Esophagus muscularis mucosa (tissue), 4 donors: ENCODE measurements at places on chromosomes 12 and 14. TPM values are rescaled to one million over a fixed set of nuclear protein-coding genes. Genes with fewer than 3 reads are reported as not detected.

- no peaks in the 10 kb centered on the region for H3K36me3 ChIP-seq
- H3K27ac ChIP-seq, result peak overlapping the region; percentile 75
- no peak for DNase-seq
- H3K4me3 ChIP-seq, result no peak overlapping the region
- peaks cover 24% of the 10 kb centered on the region for H3K4me1 ChIP-seq
These were observed 18.9 kb downstream of the PPP1R13B start for GRCh38 chr14:103828315-103828967.

DNA sequence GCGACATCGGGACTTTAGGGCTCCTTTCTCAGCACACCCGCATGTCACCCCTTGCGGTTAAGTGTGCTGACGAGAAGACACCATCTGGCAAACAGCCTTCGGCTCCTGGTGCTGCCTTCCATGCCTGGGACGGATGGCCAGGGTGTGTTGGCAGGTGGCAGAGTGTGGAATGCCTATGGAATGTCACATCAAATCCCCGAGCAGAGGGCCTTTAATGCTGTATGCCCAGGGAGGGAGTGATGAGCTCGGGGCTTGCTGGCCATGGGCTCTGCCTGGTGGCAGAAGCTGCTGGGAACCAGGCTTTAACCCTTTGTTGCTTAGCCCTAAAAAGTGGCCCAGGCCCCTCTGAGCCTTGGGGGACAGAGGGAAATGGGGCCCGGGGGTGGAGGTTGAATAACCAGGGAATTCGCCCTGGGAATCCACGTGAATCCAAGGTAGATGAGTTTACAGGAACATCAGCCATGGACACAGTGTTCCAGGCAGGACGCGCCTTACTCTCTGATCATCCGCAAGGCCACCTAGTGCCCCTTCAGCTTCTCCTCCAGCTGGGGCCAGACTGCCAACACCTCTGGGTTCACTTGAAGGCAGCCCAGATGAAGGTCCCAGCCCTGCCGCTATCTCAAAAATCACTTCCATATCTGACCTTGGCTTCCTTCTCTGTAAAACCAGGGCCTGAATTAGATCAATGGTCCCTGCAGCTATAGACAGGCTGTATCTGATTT is 17.4 kb downstream of the FAM181A start:
- peaks cover 33% of the 10 kb centered on the region for H3K36me3 ChIP-seq
- peak overlapping the region; percentile 92 for H3K27ac ChIP-seq

DNA sequence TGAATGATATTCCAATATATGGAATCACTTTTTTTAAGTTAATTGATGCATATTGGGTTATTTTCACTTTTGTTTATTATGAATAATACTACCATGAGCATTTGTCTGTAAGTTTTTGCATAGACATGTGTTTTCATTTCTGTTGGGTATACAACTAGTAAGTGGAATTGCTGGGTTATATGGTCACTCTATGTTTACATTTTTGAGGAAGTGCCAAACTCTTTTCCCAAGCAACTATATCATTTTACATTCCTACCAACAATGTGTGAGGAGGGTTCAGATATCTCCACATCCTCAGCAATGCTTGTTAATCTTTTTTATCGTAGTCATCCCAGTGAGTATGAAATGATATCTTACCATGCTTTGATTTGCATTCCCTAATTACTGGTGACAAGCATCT is 64.0 kb downstream of the MON2 start:
- H3K27ac ChIP-seq, result no peak overlapping the region
- H3K36me3 ChIP-seq, result peaks cover 9% of the 10 kb centered on the region
- no peak overlapping the region for H3K4me3 ChIP-seq
- H3K27me3 ChIP-seq, result no peaks in the 10 kb centered on the region
- H3K4me1 ChIP-seq, result no peaks in the 10 kb centered on the region

- H3K27ac ChIP-seq, result no peak overlapping the region
- H3K4me3 ChIP-seq, result no peak overlapping the region
- H3K27me3 ChIP-seq, result peaks cover 99% of the 10 kb centered on the region
- no peaks in the 10 kb centered on the region for H3K36me3 ChIP-seq
These were observed 70.2 kb upstream of the FBRSL1 start for GRCh38 chr12:132419631-132420246.

- DNase-seq, result no peak
- H3K4me1 ChIP-seq, result no peaks in the 10 kb centered on the region
- H3K4me3 ChIP-seq, result no peak overlapping the region
- H3K36me3 ChIP-seq, result no peaks in the 10 kb centered on the region
These were observed 126.7 kb downstream of the PHETA1 start for GRCh38 chr12:111242184-111242583.

DNA sequence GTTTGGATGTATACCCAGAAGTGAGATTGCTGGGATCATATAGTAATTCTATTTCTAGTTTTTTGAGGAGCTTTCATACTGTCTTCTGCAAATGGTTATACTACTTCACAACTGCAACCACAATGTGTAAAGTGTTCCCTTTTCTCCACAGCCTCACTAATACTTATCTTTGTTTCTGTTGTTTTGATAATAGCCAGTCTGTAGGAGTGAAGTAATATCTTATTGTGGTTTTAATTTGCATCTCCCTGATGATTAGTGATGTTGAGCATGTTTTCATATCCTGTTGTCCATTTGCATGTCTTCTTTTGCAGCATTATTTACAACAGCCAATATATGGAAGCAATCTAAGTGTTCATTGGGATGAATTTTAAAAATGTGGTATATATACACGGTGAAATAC is 29.9 kb downstream of the GABARAPL1 start:
- H3K36me3 ChIP-seq, result peaks cover 26% of the 10 kb centered on the region
- H3K27ac ChIP-seq, result no peak overlapping the region
- H3K4me1 ChIP-seq, result no peaks in the 10 kb centered on the region
- H3K27me3 ChIP-seq, result no peaks in the 10 kb centered on the region
- DNase-seq, result no peak
- no peak overlapping the region for H3K4me3 ChIP-seq

- H3K36me3 ChIP-seq, result peaks cover 58% of the 10 kb centered on the region
- peak overlapping the region; percentile 90 for H3K27ac ChIP-seq
These were observed 4.2 kb downstream of the TAMALIN start for GRCh38 chr12:52010692-52011601.

DNA sequence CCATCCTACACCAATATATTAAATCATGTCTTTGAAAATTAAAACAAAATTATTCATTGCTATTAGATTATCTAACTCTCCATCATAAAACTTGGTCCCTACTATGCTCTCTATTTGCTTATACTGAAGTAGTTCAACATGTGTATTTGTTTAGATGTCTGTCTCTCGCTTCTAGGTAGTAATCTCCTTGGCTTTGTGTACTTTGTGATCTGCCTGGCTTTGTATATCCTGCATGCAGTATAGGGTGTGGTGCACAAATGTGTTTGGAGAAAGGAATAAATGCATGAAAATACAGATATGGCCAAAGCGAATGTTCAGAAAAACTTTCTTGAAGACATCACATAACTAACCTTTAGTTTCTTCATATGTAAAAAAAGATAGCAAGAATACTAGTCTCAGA is 246.6 kb upstream of the LRFN5 start:
- no peak for DNase-seq
- H3K4me3 ChIP-seq, result no peak overlapping the region
- H3K27ac ChIP-seq, result no peak overlapping the region
- no peaks in the 10 kb centered on the region for H3K4me1 ChIP-seq
- H3K27me3 ChIP-seq, result no peaks in the 10 kb centered on the region

DNA sequence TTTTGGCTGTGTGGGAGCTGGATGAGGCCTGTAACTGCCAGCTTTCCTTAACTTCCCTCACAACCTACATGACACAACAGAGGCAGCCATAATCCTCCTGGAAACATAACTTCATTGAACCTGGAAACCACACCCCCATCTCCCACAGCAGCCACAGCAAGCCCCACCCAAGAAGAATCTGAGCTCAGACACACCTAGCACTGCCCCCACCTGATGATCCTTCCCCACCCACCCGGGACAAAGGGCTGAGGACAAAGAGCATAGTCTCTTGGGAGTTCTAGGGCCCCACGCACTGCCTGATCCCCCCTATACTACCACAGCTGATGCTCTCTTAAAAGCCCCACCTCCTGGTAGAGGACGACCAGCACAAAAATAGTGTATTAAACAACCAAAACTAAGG is 29.6 kb upstream of the TSPAN8 start:
- no peak overlapping the region for H3K27ac ChIP-seq
- DNase-seq, result no peak
- no peaks in the 10 kb centered on the region for H3K4me1 ChIP-seq
- no peaks in the 10 kb centered on the region for H3K27me3 ChIP-seq

DNA sequence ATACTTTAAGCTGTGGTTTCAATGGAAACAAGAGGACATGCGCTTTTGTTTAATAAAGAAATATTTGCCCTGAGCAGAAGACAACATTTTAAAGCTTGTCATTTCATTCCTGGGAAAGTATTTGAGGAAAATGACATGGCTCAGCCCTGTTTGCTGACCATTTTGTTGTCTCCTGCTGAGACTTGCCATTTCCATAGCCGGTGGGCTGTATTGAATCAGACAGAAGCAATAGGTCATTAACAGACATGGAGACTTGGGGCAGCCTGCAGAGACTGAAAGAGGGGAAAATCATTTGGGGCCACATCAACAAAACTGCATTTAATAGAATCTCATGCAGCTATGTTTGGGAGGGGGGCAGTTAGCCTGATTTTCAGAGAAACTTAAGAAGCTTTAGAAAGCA is 443.0 kb downstream of the NPAS3 start:
- no peak overlapping the region for H3K27ac ChIP-seq
- H3K4me3 ChIP-seq, result no peak overlapping the region
- no peaks in the 10 kb centered on the region for H3K27me3 ChIP-seq
- no peak for DNase-seq
- H3K36me3 ChIP-seq, result no peaks in the 10 kb centered on the region

- H3K4me3 ChIP-seq, result no peak overlapping the region
- peak overlapping the region; percentile 89 for H3K27ac ChIP-seq
- no peak for DNase-seq
These were observed 6.0 kb upstream of the ASB2 start for GRCh38 chr14:93982230-93983007.

DNA sequence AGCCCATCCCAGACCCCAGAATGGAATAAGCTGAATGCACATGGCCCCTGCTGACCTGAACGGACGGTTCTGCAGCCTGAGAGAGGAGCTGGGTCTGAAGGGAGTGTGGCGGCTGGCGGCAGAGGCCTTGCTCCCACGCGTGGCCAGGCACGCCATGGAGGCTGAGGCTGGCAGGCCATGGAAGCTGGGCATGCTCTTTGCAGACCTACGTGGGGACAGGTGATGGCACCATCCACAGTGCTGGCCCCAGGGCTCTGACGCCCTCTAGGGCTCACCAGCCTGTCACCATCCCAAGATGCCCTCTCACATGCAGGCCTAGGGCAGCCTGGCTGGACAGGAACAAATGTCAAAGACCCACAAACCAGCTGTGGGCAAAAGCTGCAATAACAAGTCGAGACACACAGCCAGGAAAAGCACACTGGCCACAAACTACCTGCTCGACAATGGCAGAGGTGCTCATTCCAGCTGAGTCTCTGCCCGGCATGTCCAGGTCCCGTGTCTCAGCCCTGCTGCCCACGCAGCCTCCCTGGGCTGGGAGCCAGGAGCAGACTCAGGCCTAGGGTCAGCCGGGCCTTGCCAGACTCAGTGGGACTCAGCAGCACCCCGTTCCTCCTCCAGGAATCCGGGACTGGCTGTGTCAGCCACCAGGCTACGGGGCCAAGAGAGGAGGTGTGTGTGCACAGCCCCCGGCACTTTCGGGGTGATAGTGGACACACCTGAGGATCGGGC is 19.7 kb downstream of the BTBD6 start:
- peaks cover 17% of the 10 kb centered on the region for H3K36me3 ChIP-seq
- no peaks in the 10 kb centered on the region for H3K27me3 ChIP-seq
- H3K4me1 ChIP-seq, result peaks cover 6% of the 10 kb centered on the region
- no peak overlapping the region for H3K4me3 ChIP-seq
- DNase-seq, result no peak

GRCh38 chr12:95898081-95898480 is 39.3 kb downstream of the SNRPF start:
- no peak overlapping the region for H3K4me3 ChIP-seq
- no peak overlapping the region for H3K27ac ChIP-seq
- no peaks in the 10 kb centered on the region for H3K4me1 ChIP-seq
- DNase-seq, result no peak
- H3K27me3 ChIP-seq, result no peaks in the 10 kb centered on the region

DNA sequence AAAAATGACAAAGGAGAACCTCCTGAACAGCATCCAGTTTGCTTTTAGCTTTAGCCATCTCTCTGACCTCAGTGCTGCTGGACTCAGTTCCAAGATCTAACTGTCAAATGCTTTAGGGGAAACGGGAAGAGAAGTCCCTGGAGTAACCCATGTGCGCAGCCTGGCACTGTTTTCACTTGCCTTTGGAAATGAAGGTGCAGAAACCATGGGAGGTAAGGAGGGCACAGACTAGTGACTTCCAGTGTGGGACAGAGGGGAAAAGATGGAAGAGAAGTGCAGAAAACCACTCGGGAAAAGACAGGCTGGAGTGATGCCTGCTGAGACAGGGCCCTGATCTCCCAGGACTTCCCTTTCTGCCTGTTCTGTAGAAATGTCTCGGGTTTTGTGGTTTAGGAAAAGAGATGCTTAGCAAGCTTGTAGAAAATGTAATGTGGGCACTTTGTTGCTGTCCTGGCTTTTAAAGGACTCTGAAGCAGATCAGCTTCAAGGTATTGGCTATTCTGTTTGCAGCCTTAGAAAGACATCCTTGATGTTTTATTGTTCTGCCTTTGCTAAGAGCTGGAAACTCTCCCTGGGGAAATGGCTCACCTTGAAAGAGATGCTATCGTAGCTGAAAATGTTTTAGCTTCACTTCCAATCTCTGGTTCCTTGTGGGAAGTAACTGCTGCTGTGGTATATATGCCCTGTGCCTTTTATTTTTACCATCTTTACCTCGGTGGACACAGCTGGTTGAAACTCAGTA is 124.6 kb upstream of the HIF1A start:
- no peak for DNase-seq
- H3K4me3 ChIP-seq, result no peak overlapping the region
- H3K36me3 ChIP-seq, result no peaks in the 10 kb centered on the region

DNA sequence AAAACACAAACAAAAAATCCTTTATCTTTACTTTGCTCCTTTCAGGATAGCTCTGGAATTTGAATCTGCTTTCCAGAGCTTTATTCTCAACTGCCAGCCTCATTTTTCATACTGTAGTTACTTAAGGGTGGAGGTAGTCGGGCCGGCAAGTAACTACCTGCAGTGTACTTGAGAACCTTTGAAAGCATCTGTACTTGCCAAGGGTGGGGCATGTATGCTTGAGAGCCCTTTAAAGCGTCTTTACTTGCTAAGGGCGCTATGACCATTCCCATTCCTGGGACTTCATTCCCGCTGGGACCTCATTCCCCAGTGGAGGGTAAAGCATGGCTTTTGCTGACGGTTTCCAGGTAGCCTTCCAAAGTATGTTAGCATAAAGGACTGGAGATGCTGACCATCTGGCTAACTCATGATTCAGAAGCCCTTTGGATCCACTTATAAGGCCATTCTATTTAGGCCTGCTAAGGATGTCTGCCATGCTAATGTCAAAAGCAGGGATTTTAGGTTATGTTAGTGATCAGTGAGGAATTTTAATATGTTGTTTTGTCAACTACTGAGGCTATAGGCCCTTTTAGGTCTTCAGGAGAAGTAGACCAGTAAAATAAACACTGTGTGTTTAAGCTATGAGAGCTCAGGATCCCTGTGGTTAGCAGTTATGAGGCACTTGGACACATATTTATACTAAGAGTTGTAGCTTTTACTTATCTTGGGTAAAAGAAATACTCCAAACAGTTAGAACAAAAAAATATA is 74.9 kb downstream of the CRADD start:
- DNase-seq, result no peak
- H3K4me3 ChIP-seq, result no peak overlapping the region
- H3K4me1 ChIP-seq, result peaks cover 16% of the 10 kb centered on the region
- H3K27me3 ChIP-seq, result no peaks in the 10 kb centered on the region

FAM181A gene
- total RNA-seq, result not detected

PARPBP gene
- 0.45 TPM for total RNA-seq

PLBD2 gene
- total RNA-seq, result 60.9 TPM

RXYLT1 gene
- 19.8 TPM for total RNA-seq

PRMT5 gene
- total RNA-seq, result 51.0 TPM

HOXC12 gene
- total RNA-seq, result not detected

FGF6 gene
- not detected for total RNA-seq

MYF6 gene
- total RNA-seq, result not detected

SLC7A8 gene
- total RNA-seq, result 41.4 TPM

PLEKHG7 gene
- total RNA-seq, result not detected

COQ10A gene
- 14.9 TPM for total RNA-seq
